ENCODE measurements at places on chromosomes 12 and 14.

DNA sequence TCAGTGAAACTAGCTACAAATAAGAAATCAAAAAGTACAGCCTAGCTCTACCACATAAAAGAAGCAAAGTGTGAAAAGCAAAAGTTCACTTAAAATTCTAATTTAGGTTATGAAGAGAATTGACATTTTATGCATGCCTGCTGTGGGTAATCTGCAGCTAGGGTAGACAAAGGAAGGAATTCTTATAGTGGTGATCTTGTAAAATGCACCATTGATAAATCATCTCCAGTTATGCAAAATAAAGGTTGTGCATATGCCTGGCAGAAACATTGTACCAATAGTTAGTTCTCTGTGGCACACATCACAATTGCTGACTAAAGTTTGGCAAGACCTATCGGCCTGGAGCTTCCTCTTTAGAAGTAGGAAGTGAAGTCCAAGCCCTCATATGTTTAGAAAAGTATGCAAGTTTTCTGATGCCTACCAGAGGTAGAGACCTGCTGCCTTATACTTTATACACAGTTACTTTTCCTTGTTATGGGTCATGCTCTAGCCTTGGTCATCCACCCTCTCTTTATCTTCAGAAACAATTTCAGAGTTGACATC, 78.3 kb downstream of the TSHR start:
- DNase-seq = no peak

GRCh38 chr12:24948420-24948756, 513 bp downstream of the BCAT1 start:
- peak; percentile 34 for DNase-seq

GRCh38 chr12:43856972-43857371, 21.1 kb downstream of the TMEM117 start:
- DNase-seq = no peak

DNA sequence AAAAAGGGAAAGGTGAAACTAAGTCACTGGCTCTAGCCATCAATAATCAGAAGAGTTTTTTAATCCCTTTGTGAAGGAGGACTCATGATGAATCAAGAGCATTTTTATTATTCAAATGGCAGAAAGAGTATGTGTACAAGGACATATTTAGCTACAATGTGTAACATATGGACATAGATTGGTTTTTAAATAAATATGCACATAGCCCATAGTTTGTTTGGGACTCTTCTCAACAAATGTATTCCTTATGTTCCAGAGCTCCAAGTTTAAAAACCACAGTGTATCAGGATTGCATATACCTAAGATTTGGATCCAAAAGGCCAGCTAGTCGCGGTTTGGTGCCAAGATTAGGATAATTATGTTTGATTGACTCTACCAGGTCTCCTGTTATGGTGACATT, 104.2 kb downstream of the C12orf50 start:
- no peak for DNase-seq

DNA sequence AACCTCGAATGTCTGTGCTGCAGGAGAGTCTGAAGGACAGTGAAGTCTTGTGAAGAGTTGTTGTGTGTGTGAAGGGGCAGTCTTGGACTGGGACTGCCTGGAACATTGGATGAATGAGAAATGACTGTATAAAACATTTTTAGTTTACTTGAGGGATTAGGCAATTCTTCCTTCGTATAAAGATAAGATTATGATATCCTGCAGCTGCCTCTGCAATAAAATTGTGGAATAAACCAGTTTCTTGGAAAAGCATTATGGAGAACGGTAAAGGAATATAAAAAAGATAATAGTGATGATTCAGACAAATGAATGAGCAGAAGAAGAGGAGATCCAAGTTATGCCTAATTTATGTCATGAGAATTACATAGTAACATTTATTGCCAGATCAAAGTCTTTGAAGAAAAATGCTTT, 30.9 kb upstream of the LUM start:
- DNase-seq = no peak

GRCh38 chr12:91968777-91969171, 176.9 kb downstream of the BTG1 start:
- DNase-seq = no peak

DNA sequence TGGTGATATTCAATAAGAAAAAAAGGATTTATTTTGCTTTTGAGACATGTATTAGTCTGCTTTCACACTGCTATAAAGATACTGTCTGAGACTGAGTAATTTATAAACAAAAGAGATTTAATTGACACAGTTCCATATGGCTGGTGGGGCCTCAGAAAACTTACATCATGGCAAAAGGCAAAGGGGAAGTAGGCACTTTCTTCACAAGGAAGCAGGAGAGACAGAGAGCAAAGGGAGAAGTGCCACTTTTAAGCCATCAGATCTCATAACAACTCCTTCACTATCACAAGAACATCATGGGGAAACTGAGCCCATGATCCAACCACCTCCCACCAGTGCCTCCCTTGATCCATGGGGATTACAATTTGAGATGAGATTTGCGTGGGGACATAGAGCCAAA, 43.9 kb downstream of the BHLHE41 start:
- no peak for DNase-seq

DNA sequence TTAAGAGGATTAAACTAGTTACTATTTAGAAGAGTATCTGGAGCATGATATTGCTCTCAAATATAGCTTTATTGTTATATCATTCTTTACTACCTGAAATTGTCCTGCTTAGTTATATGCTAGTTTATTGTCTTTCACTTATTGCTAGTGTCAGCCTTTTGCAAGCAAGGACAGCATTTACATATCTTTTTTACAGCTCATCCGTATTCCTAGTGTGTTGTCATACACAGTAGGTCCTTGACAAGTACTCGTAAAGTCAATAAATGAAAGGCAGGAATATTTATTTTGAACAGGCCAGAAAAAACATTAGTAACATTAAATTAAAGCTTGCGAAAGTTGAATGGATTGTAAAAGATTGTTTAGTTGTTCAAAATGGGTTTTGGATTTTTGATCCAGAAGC, 35.0 kb downstream of the CRADD start:
- no peak for DNase-seq

- peak; percentile 41 for DNase-seq
Observed at GRCh38 chr14:32073537-32074189, 3.4 kb upstream of the ARHGAP5 start.

DNA sequence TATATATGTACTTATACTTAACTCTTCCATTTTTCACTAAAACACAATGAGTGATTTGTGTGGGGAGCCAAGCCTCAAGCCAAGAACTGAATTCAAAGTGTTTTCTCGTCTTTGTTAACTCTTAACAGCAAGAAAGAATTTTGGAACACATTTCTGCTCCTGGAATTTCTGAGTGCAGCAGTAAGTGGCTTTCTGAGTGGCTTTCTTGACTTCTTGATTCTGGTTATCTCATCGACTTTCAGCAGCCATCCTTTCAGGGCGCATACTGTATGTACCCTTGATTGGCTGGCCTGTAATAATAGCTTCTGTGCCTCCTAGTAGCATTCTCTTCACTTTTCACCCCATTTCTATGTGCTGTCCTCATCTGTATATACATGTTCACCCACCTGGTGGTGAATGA, 157.4 kb downstream of the FBXL14 start:
- no peak for DNase-seq

GRCh38 chr12:109773384-109774011, 59.7 kb downstream of the TRPV4 start:
- DNase-seq = no peak

DNA sequence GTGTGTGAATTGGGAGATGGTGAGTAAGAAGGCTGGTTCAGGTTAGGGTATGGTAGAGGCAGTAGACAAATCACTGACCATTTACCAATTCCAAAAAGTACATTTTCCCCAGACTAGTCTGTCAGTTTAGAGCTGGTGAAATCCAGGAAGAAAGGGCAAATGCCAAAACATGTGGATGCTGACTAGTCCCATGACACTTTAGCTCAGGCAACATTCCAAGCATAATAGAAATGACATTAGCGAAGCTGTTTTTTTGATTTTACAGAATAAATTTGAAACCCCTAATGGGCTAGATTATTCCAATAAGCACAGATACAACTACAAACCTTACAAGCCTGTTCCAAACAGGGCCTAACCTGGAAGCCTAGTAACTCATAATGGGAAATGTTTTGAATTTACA, 884.2 kb downstream of the FLRT2 start:
- no peak for DNase-seq

GRCh38 chr14:52153939-52154338, 85.1 kb upstream of the NID2 start:
- DNase-seq = no peak

DNA sequence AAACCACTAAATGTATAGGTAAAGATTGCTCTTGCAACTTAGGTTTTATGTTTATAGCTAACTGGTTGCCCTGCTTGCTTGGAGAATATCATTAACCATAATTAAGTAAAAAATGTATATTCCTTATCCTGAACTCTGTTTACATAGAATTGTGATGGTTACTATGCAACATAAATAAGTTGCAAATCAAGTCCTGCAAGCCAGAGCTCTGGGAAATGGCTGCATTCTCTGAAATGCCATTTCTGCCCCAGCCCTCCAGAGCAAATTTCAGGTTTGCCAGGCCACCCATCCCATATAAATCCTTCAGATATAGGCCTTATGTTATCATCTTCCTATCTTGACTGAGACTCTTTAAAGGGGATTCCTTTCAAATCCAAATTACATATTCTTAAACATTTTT, 118.4 kb upstream of the MYF6 start:
- no peak for DNase-seq

DNA sequence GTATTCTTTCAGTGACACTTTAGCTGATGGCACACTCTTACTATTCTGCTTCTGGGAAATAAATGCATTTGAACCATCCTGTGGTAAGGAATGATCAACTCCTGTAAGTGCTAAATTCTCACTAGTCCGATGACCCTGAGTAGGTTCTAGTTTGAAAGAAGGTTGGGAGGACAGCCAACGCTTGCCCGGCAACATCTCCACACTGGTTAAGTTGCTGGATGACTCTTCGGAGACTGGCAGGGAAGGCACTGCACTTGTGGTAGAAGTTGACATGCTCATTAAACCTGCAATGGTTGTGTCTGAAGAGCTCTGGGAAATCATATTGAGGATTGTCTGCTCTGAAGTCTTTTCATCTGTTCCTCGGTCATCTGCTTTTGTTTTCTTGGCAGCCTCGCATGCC, 12.0 kb upstream of the KANSL2 start:
- DNase-seq = no peak

DNA sequence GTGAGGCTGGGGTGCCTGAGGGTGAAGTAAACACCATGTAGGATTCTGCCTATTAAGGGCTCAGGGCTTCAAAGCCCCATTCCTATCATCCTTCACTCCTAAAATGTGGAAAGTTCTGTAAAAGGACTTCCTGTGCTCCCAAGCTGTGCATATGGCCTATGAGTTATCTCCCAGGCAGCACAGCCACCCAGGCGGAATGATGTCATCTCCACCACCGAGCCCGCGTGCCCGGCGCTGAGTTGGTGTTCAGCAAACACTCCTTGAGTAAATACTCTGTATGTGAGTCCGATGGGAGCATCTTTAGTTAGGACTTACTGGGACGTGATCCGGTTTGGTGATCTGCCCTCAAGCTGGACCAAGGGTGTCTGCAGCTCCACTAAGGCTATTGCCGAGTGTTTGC, 437.3 kb downstream of the MED13L start:
- no peak for DNase-seq

DNA sequence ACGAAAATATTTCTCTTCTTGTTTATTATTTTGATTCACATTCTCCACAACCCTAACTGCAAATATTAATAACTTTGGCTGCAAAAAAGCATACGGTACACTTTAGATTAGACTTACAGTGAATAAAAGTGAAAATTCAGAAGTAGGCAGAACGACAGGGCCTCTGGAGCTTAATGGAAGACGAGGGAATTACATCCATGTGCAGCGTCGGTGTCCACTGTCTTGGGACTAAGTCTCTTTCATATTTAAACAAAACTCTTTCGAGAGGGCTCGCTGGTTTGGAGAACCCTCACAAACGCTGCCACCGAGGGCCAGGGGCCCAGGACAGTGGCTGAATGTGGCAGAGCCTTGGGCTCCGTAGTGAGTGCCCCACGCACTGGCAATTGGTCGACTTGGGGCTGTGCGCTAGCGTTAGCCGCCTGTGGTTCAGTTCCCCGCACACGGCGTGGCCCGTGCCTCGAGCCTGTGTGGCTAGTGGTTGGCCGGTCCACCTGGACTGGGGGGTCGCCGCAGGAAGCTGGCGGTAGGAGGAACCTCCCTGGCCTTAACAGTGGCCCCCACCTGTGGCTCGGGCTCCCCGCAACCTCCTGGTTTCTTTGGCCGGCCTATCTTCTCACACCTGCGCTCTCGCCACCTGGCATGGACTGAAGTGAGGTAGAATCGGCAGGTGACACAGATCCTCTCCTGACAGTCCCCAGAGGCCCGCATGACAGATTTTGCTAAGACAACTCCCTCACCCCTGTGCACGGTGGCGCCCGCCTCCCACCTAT, 739 bp upstream of the PAX9 start:
- DNase-seq = no peak

DNA sequence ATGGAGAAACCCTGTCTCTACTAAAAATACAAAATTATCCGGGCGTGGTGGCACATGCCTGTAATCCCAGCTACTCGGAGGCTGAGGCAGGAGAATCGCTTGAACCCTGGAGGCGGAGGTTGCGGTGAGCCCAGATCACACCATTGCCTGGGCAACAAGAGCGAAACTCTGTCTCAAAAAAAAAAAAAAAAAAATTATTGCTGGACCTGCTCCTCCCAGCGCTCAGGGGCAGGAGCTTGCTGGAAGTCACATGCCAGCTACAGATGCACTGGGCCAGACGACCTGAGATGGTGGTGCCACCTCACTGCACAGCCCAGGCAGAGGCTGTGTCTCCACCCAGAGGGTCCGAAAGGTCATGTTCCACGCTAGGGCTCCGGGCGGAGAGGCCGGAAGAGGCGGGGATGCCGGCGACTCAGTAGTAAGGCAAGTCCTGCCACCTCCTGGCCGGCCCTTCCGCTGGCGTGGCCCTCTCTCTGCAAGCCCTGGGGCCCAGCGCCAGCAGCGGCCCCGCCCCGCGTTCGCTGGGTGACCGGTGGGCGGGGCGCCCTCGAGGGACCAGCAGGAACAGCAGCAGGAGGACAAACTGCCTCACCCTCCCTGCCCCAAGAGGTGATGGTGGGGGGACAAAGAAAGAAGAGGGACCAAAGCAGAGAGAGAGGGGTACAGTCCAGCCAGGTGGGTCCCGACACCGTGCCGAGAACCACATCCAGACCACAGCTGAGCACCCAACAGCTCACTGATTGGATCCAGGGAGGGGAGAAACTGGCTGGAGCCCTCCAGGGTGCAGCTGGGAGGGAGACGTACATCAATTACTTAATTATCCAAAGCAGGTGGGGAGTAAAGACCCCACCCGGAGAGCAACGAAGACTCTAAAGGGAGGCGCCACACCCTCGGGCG, 3.6 kb upstream of the RHOF start:
- DNase-seq = peak; percentile 92

DNA sequence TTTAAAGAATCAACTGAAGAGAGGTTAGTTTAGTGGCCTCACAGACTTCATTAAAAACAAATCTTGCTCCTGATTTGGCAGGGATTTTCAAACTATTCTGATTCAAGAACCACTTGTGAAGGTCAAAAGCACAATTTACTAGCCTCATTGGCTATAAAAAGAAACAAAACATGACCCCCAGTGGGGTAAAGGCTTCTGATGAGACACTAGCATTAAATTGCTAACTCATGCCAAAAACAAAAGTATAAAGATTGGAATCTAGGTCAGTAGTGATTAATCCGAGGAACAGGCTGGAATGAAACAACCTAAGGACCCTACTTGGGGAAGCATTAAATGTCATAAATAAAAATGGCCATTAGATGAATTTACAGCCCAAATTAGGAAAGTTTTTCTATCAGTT, 312.3 kb downstream of the PAWR start:
- DNase-seq = no peak

Measured in RCC 7860 (cell line).